ENCODE measurements at places on chromosomes 2 and 18.

GRCh38 chr2:100193291-100193710 is 50.9 kb upstream of the AFF3 start:
- DNase-seq: no peak

DNA sequence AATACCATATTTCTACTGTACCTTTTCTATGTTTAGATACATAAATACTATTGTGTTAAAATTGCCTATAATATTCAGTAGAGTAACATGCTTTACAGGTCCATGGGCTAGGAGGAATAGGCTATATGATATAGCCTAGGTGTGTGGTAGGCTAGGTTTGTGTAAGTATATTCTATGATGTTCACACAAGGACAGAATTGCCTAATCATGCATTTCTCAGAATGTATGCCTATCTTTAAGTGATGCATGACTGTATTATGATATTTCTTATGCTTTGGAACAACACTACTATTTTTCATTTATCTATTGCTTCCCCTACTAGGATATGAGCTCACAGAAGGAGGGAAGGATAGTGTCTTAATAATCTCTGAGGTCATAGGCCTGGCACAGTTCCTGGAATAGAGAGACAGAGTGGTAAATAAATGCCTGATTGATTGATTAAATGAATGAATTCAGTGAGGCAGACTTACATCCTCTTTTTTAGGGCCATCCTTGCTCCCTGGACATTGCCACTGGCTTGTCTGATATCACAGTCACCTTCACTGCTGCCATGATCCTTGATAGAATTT is 121.0 kb downstream of the MYO3B start:
- DNase-seq: no peak

DNA sequence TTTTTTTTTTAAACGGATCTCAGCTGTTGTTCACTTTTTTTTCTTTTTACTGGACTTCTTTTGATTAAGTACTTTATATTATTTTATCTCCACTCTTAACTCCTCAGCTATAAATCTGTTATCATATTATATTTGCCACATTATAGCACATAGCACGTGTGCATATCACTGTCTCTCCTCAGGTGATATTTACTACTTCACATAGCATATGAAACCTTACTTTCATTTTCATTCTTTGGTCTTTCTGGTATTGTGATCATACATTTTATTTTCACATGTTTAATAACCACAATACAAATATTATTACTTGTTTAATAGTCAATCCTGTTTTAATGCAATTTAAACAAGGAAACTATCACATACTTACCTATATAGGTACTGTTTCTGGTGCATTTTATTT is 993.1 kb upstream of the TMEFF2 start:
- DNase-seq: no peak

DNA sequence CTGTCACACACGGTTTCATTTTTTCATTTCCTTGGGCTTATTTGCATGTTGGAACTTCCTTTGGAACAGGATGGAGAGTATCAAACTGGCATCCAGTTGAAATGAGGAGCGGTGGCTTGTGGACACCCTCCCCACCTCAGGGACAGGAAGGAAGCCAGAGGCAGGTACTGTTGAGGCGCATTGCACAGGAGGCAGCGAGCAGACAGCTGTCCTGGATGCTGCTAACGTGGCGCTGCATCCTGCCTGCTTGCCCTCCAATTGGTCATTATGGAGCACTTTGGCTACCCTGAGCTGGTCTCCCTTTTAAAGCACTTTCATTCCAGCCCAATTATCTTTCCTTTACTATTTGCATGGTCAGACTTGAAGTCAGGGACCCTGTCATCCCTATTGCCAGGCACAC is 80.7 kb upstream of the ITGA4 start:
- peak; percentile 16 for DNase-seq
